ENCODE measurements at places on chromosomes 13 and 19.

GRCh38 chr19:33339016-33339984, 34.2 kb upstream of the CEBPG start:
- no peak for DNase-seq

GRCh38 chr19:38361633-38362075, 12.7 kb upstream of the PSMD8 start:
- peak; percentile 83 for DNase-seq

GRCh38 chr19:10815007-10815536, 20.9 kb downstream of the TMED1 start:
- no peak for DNase-seq

- no peak for DNase-seq
Measured at GRCh38 chr13:85261757-85262346, 537.4 kb downstream of the SLITRK6 start.

DNA sequence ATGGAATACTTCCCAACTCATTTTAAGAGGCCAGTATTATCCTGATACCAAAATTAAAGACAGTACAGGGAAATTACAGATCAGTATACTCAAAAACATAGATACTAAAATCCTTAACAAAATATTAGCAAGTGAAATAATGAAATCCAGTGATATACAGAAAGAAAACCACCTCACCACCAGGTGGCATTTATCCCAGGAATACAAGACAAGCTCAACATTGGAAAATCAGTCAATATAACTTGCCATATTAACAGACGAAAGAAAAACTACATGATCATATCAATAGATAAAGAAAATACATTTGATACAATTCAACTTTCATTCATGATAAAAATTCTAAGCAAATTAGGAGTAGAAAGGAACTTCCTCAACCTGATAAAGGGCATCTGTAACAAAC, 6.7 kb upstream of the GNA15 start:
- no peak for DNase-seq

DNA sequence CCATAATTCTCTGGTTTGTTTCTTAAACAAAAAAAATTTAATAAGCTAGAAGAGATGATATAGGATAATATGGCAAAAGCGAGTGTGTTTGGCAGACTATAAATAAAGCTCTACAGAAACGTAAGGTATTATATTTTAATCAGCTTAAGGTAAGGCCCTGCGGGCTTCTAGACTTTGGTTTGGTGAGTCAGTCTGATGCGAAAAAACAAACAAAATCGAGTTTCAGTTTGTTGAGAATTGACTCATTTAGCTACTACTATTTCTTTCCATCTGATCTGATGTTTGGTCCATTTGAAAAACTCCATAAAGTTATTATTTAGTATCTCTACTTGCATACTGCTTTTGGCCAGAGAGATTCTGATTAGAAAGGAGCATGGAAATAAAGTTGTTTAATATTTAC, 138.0 kb downstream of the MIPEP start:
- DNase-seq: no peak

GRCh38 chr19:14066134-14066533, 4.3 kb upstream of the PALM3 start:
- no peak for DNase-seq

DNA sequence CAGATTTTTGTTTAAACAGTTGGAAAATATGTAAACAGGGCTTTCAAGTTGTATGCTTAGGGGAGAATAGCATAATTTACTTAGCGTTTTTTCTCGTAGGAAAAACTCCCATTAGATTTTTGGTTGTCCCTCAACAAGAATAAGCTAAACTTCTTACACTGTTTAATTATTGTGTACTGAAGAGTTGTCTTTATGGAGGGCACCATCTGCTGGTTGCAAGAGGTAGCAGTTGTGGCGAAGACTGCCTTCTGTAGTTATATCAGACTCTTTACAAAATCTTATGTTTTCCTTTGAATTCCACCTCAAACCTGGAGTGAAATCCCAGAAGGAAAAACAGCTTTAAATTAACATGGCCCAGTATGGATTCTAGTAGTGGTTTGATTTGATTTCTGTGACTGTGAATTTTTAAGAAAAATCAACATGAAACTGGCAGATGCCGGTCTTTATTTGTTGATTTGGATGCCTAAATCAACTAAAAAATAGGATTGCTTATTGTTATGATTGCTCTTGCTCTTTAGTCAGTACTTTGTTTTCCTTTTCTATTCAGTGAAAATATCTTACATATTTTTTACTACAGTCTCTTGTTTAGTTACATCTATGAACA, 53.4 kb downstream of the PDS5B start:
- no peak for DNase-seq

DNA sequence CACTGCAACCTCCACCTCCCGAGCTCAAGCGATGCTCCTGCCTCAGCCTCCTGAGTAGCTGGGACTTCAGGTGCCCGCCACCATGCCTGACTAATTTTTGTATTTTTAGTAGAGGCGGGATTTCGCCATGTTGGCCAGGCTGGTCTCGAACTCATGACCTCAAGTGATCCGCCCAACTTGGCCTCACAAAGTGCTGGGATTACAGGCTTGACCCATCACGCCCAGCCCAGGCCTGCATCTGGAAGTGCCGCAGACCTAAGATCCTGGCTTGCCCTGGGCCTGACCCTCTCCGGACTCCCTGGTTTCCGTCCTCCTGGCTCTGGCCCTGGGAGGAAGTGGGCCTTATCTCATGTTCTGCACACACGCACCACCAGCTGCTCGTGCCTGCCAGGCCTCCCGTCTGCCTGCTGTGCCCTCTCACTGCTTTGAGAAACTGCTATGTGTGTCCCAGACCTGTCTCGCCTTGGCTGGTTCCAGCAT, 4.7 kb upstream of the PTGIR start:
- DNase-seq: no peak

DNA sequence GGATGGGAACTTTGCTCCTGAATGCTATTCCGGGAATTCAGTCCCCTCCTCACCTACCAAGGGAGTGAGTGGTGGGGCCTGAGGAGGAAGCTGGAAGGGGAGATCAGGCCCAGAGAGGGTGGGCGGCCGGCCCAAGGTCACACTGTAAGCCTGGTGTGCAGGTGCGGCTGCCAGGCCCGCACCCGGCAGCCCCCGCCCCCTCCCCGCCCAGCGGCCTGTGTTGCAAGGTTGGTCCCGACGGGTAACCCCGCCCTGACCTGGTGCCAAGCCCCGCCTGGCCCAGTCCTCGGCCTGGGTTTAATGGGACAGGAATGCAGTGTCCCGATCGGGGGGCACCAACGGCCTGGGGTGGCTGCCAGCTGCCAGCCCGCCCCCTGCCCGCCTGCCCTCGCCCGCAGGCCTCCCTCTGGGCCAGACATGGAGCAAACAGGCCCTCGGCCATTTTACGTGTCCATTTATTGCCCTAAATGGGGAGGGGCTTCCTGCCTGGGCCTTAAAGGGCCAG, 5.5 kb downstream of the ZBTB7A start:
- DNase-seq: peak; percentile 77

DNA sequence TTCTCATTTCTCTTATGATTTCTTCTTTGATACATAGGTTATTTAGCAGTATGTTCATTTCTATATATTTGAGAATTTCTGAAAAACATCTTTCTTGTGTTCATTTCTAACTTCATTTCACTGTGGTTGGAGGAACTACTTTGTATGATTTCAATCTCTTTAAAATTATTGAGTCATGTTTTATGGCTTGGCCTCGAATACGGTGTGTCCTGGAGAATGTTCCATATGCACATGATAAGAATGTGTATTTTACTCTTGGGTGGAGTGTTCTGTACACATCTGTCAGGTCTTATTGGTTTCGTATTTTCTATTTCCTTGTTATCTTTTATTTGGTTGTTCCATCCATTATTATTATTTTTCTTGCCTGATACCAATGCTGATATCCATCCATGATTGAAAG, 22.9 kb downstream of the DNM2 start:
- no peak for DNase-seq

All from H54 (cell line).